ENCODE measurements at places on chromosomes 7 and 10.

DNA sequence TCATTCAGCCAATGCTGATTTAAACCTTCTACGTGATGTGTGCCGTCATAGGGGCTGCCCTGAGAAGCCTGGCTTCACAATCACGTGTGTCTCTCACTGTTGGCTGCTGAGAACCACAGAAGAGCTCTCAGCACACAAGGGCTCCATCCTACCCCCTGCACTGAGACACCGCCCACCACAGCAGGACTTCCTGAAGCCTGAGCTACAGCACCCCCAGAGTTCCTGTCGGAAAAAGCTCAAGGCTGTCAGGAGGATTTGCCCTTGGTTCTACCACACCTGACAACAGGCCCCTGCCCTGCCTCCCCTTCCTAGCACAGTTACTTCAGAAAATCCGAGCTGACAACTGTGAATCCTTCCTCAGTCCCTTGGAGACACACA is 191.9 kb downstream of the MAD1L1 start:
- DNase-seq, result no peak

DNA sequence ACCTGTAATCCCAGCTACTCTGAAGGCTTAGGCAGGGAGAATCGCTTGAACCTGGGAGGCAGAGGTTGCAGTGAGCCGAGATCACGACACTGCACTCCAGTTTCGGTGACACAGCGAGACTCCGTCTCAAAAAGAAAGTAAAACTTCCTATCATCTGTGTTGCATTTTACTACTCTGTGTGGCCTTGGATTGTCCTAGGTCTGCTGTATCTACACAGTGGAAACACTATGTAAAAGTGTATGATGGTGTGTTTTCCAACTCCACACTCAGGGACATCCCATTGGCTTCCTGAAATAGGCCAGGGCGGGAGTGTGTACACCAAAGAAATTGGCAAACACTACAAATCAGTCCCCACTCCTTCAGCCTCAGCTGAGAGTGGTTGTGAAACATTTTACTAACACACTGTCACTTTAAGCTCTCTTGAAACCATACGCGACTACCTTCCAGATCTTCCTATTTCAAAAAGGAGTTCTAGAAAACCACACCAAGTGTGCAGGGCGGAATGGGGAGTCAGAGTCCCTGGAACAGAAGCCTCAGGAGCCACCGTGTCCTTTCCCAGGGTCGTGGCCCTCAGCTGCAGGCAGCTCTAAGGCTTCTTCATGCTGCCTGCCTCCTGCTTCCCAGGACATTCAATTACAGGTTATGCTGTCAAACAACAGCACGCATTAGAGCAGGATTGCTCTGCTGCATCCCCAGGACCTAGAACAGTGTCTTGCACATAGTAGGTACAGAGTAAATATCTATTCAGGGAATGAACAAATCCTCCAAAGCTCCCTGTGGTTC is 275.4 kb downstream of the PARD3 start:
- no peak for DNase-seq

DNA sequence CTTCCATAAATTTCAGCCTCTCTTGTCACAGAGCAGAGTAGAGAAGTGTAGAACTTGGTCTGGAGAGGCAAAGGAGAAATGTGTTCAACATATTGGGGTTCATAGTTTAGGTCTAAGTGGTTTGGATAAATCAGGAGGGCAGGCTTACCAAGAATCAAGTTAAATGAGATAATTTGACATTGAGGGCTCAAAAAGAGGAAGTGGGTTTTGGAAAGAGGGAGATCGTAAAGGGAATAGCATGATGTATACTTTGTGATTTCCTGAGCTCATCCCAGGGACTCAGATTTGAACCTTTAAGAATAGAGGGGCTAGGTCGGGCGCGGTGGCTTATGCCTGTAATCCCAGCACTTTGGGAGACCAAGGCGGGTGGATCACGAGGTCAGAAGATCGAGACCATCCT is 34.7 kb upstream of the NPY start:
- DNase-seq, result no peak

DNA sequence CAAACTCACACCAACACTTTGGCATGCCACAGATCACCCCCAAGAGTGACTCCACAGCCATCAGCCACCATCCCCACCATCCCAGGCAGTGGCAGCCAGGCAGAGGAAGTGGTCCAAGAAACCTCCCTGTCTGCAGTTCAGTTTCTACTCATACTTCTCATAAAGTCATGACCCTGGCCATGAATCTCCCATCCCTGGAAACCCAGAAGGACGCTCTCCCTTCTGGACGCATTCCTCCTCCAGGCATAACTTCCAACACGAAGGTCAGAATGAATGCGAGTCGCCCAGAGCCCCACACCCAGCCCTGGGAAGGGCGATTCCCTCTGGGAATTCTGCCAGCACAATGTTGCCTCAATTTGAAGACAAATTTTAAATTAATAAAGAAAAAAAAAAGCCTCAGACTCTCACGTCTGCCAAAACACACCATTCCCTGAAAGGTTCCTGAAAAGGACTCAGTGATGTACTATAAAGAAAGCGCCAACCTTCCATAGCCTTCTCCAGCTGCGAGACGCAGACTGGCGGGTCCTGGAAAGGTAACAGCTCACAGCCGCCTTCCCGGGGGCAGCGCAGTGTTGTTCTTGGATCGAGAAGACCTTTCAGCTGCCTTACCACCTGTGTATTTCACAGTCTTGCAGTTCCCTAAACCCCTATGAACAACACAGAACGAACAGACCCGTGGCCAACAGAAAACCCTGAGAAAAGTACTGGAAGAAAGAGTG is 307.6 kb downstream of the FRMD4A start:
- no peak for DNase-seq

DNA sequence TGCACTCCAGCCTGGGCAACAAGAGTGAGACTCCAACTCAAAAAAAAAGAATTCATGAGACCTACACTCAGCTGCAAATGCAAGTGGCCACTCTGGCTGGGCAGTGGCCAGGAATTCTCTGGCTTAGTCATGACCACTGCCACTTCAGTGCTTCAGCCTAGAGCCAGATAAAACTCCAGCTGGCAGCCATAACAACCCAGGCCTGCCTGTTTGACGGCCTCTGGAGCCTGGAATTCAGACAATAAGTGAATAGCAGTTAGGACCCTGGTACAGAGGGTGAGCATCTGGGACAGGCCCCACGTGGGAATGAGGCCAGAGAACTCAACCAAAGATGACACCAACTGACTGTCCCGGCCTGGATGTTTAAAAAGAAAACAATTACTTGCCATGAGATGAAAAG is 18.9 kb downstream of the RCC1L start:
- DNase-seq, result no peak

DNA sequence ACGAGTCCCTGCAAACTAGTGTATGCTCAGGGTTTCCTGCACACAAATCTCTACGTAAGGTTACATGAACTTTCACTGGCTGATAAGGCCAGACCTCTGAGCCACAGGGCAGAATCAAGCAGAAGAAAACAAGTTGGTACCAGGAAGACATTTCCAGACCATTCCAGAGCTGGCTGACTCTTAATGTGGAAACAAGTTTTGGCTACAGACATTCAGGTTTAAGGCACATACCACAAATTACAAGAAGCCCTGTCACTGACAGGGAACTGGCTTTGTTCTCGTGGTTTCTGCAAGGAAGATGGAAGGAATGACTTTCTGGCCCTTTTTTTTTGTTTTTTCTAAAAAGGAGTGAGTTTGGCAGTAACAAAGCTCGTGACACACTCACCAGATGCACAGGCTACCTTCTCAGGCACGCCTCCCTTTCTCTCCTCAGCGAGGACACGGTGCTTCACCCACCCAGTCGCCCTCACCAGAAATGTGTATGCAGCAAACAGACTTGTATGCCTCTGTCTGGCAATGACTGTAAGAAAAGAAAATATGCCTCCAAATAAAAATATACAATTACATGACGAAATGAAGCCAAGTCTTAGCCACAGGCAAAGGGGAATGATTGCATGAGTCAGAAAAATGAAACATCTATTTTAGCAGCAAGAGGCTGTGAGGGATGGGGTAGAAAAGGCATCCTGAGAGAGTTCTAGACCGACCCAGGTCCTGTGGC is 22.6 kb downstream of the PLAC9 start:
- DNase-seq, result no peak

GRCh38 chr10:127715782-127716378 is 21.1 kb upstream of the FOXI2 start:
- no peak for DNase-seq

DNA sequence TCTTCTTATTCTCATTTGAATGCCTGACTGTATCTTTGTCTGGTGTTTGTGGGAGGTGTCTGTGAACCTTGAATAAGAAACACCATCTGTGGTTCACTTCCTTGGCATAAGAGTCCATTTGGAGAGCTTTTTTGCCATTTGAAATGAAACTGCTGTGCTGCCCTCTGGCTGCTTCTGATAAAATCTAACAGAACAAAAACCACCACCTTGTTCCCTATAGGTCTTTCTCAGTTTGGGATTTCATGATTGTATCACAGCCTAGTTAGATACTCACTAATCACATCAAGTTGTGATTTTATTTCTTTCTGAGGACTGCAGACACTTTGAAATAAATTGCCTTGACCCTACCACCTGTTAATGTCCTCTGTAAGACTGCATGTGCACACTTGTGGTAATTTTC is 102.7 kb upstream of the FAM13C start:
- DNase-seq, result no peak

DNA sequence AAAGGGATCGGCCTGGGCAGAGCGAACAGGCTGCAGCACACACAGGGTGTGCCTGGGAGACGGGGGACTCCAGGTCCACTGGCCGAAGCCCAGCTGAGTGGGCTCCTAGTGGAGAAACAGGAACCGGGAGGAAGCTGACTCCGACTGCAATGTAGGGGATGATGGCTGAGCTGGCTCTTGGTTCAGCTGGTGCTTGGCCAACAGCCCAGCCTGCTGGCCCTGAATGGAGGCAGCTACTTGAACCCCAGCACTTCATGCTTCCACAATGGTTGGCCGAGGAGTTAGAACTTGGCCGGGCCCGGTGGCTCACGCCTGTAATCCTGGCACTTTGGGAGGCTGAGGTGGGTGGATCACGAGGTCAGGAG is 27.0 kb upstream of the FRAT2 start:
- no peak for DNase-seq

DNA sequence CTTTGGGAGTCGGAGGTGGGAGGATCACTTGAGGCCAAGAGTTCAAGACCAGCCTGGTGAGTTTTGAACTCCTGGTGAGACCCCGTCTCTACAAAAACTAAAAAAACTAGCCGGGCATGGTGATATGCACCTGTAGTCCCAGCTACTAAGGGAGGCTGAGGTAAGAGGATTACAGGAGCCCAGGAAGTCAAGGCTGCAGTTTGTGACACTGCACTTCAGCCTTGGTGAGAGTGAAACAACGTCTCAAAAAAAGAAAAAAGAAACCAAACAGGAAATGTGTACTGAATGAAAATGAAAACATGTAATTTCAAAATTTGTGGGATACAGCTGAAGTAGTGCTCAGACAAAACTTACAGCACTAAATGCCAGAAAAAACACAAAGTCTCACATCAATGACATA is 7.6 kb downstream of the ARHGAP12 start:
- DNase-seq, result no peak

DNA sequence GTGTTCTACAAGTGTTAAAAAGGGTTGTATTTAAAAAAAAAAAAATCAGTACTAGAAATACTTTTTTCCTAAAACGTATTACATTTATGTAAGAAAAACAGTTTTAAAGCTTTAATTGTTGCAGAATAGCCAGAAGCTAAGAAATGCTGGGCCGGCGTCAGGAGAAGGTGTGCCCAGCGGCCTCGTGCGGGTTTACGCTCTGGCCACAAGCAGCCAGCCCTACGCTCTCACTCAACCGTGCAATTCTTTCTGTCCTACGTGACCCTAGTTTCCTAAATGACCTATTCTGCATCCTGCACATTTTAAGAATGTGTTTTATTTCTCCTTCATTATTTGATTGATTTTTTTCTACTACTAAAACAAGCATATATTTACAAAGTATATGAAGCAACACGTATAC is 279.7 kb upstream of the KLF14 start:
- DNase-seq, result no peak

All from hematopoietic multipotent progenitor cell treated with erythropoietin and hydrocortisone succinate and interleukin-3 and kit ligand, for 17 days (in vitro differentiated cells).